ENCODE measurements at places on chromosomes 6 and 20.
A peak's percentile ranks its signal among the peaks of the same experiment; 100 is the strongest.

GRCh38 chr6:65289491-65289890 lies 417.5 kb downstream of the EYS start:
- DNase-seq: no peak

- no peak for DNase-seq
These were observed 131.1 kb downstream of the VEGFA start for GRCh38 chr6:43900916-43901732.

- DNase-seq: no peak
These were observed 794.7 kb downstream of the DHX35 start for GRCh38 chr20:39756828-39757227.

DNA sequence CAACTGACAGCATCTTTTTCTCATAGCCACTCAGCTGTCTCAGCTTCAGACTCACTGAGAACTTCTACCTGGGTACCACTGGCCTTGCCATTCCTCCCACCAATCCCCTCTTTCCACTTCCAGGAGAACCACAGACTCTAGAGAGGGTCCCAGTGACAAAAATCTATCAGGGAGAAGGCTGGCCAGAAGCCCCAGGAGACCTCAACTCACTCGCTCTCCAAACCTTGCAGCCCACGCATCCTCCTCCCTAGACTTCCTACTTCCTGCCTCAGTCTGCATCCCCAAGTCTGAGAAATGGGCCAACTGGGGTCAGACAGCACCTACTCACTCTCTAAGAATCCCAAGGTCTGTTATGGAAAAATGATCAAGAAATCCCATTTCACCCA lies 1.2 kb downstream of the TMEM239 start:
- no peak for DNase-seq

DNA sequence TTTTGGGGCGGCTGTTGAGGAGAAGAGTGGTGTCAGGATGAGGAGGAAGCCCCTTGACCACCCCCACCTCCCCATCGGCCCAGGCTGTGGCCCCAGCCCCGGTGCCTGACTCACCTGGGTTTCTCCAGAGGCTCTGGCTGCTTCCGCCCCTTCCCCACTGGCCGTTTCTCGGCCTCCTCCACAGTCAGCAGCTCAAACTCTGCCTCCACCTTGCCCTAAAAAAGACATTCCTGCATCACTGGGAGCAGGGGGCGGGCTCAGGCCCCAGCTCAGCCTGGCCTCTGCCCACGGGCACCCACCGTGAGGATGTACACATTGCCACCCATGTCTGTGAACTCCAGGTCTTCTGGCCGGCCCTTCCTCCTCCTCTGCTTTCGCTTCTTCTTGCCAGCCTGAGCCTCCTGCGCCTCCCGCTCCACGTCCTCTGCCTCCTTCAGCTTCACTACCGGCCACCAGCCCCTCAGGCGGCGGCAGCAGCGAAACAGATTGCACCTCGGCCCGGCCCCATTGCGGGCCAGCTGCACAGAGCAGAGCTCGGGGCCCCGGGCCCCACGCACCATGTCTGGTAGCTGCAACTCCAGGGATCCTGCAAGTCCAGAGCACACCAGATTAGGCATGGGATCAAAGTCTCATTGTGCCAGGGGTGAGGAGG lies 17.3 kb downstream of the ERGIC3 start:
- DNase-seq: no peak

GRCh38 chr6:89079511-89080234 lies 878 bp upstream of the PNRC1 start:
- DNase-seq: peak; percentile 74

- DNase-seq: no peak
These were observed 111.0 kb downstream of the MRPL14 start for GRCh38 chr6:44016131-44016870.

GRCh38 chr6:168851460-168852375 lies 401.9 kb downstream of the THBS2 start:
- DNase-seq: no peak

- DNase-seq: peak; percentile 85
These were observed 37.8 kb downstream of the ZC2HC1B start for GRCh38 chr6:143901885-143902750.

DNA sequence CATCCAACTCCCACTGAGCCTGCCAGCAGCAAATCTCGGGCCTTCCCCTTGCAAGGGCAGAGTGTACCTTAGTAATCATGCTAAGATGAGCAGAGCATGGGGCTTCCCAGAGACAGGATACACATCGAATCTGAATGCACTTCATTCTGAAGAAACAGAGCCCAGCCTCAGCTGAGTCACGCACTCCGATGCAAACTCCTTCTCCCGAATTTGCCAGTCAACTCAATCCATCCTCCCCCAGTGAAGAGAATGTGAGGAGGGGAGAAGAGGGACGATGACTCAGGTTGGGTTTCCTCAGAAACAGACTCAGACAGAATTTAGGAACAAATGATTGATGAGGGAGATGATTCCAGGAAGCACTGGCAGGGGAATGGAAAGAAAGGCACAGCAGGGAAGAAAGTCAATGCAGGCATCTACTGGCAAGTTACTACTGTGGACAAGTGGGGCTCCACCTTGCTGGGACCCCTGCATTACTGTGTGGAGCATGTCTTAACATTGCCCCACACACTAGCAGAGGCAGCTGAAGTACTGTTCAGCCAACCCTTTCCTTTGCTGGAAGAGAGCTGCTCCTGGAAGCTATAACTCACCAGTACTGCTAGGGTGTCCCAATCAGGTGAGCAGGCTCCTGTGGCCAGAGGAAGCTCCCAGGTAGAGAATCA lies 251.6 kb downstream of the ADGB start:
- DNase-seq: peak; percentile 12

DNA sequence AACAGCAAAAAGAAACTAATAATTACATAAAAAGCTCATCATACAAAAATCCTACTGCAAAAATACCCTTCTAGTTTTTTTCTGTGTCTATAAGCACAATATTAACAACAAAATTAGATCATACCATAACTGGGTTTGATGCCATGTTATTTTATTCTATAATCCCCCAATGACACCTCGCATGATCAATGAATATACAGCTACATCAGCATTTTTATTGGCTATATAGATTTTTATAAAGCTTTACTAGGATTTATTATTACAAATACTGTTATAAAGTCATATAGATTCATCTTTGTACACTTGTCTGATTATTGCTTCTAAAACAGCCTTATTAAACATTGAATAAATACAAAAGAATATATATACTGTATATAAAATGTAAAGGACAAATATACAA lies 45.1 kb upstream of the GLP1R start:
- no peak for DNase-seq

GRCh38 chr20:51121901-51122412 lies 99.0 kb upstream of the KCNG1 start:
- no peak for DNase-seq

DNA sequence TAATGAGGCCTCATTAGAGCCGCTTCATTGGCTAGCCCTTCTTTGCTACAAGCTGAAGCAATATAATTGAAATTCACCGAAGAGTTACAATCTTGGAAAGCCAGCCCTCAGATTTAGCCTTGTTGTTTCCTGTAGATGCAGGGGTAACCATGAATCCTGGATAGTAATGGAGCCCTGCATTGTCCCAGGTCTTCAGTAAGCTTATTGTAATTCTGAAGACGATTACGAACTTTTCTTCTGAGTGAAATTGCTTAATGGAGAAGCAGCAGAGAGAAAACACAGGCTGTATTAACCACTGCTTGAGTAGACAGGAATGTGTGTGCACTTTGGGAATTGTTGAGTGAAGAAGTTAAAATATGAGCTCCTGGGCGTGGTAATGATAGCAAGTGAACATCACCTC lies 26.3 kb upstream of the NAA20 start:
- no peak for DNase-seq

DNA sequence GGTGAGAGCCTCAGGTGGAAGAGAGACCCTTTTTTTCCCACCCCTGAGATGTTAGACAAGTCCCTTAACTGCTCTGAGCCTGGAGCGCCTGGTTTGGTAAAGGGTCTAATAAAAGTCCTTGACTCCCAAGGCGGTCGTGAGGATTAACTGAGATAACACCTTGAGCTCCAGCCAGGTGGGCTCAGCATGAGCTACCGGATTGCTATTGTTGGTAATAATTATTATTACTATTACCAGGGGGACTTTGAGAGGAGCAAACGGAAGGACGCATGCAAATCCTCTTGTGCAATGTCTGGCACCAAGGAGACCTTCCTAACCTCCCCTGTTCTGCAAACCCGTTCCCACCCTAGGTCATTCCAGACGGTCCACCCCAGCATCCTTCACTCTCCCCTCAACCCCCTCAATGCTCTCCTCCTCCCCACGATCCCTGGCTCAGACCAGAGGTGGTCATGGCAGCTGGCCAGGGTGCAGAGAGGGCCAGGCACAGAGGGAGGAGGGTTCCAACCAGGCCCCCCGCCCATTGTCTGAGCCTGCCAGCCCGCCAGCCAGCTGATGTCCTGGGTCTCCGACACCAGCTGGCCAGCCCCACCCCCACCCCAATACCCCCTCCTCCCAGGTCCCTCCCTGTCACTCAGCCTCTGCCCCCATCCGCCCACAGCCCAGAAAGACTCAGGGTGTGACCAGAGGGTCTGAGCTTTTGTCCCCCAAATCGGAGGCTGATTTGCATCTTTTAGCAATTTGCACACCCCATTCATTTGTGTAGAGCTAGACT lies 14.3 kb upstream of the CBFA2T2 start:
- DNase-seq: no peak

DNA sequence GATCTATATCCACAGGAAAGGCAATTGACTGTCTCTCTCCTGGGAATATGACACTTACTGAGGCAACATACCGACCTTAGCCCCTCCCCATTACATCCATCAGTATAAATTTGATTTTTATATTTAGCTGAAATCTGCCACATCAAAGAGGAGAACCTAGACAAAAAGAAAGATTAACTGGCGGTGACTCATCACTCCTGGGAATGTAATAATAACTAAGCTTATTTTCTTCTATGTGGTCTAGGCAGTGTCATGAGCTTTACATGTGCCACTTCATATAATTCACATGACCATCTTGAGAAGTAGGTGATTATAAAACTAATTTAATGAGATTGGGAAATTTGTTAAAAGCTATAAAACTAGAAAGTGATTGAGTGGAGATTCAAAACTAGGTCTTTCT lies 520.0 kb upstream of the HS3ST5 start:
- no peak for DNase-seq

- no peak for DNase-seq
These were observed 70.8 kb downstream of the PTPN1 start for GRCh38 chr20:50580842-50581544.

GRCh38 chr20:37922016-37922415 lies 19.1 kb downstream of the VSTM2L start:
- peak; percentile 91 for DNase-seq

DNA sequence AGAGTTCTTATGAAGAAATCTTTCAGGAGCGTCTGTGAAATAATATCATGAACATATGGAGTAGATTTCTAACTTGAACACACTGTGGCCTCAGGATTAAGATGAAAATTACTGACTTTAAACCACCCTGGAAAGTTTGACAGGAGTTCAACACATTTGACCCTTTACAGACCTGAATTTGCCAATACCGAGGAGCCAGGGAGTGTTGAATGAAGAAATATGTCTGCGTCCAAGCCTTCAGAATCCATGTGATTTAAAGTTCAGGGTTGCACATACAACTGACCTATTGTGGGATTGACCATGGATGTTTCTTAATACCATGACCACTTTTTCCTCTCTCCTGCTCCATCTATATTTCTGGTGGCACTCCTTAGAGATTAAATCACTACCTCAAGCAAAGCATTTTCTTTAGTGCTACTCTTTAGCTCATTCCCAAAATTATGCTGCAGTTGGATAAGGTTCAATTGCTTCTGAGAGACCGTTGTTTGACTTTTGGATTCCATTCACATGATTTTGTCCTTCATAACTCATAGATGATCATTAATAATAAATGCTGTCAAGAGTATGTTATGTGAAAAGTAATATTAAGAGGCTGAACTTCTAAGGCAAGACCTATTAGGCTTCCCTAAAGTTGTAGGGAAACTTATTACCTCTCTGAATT lies 57.4 kb downstream of the PRL start:
- DNase-seq: no peak

- DNase-seq: no peak
These were observed 44.0 kb downstream of the PANK2 start for GRCh38 chr20:3933218-3933617.

GRCh38 chr6:80438772-80439171 lies 332.3 kb downstream of the BCKDHB start:
- no peak for DNase-seq

- DNase-seq: no peak
These were observed 29.8 kb downstream of the TPD52L1 start for GRCh38 chr6:125183391-125183790.

- DNase-seq: peak; percentile 3
These were observed 895.2 kb upstream of the CITED2 start for GRCh38 chr6:140269591-140270165.

GRCh38 chr20:47710665-47711045 lies 74.6 kb downstream of the SULF2 start:
- no peak for DNase-seq

GRCh38 chr20:21053002-21053762 lies 53.0 kb downstream of the LINC00237 start:
- DNase-seq: no peak

DNA sequence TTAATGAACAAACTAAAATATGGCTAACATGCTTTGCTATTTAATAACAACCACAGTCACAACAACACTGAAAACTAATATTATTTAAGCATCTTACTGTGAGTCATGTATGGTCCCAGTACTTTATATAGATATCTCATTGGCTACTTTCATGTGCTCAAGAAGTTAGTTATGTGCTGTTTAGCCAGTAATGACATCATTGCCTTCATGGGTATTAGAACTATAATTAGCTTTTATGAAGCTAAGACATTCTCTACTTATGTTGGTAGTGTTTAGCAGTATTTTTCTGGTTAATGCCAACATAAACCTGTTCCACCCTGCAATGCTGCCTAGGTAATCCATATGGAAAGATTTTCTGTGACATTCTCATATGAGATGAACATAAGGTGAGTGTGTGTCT lies 56.1 kb downstream of the ADGRG6 start:
- no peak for DNase-seq

DNA sequence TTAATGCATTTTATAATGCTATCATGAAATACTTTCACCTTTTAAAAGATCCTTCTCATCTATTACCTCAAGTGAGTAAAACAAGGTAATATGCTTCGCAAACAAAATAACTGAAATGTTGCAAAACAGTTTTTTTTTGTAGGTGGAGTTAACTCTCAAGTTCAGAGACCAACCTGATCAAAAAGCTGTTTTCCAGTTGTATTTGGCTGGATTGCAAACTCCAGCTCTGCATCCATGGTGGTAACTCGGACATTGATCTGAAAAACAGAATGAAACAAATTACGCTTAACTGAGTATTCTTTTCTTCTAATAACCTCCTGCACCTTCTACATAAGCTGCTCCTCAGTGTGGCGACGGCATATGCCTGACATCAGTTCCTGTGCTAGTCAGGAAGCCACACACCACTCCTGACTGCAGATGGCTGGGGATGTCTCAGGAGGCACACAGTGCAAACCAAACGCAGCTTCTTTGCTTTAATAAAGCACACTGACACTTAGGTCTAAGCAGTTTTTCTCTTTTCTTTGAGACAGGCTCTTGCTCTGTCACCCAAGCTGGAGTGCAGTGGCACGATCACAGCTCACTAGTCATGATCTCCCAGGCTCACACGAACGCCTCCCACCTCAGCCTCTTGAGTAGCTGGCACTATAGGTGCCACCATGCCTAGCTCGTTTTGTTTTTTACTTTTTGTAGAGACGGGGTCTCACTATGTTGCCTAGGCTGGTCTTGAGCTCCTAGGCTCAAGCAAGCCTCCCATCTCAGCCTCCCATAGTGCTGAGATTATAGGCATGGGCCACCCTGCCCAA lies 29.9 kb downstream of the EZR start:
- DNase-seq: peak; percentile 46

Measured in GM12865 (cell line).